NCI-H510A (cell line): ENCODE measurements at places on chromosomes 2 and 18.

DNA sequence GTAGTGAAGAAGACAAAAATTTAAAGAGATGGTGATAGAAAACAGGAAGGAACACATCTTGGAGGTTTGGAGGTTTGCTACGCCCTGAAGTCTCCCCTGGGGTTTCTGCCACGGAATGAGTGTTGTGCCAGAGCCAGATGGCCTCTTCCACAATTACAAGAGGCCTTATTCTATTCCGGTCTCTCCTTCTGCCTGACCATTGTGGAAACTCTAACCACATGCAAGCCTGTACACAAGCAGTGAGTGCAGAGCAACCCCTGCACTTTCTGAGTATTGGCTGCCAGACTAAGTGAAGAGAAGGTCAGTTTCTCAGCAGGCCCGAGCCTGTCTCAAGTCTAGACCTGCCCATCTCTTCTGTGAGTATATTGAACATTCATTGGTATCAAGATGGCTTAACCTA is 22.7 kb upstream of the MYO1B start:
- no peak for DNase-seq

DNA sequence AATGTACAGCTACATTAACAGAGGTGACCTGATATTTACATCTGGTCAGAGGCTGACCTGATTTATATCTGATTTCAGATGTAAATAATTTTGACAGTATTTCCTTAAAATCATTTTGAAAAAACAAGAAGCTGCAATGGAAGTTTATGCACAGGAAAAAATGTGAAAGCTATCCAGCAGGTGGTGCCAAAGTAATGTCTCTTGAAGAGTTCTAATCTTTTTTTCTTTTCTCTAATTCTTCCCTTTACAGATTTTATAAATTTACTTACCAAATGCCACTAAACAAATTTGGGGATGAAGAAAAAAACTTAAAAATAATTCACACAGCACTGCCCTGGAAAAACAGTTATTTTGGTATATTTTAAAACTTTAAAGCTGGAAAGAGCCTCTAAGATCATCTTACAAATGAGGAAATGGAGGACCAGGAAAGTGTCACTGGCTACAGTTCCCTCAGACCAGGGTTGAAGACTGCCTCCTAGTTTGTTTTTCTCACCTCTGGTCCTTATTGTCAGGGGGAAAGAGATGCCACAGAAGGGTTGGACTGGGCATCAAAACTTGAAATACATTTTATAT is 16.4 kb upstream of the FBLN7 start:
- peak; percentile 8 for DNase-seq

- DNase-seq, result no peak
Observed at GRCh38 chr18:76322686-76323085, 172.4 kb downstream of the ZNF516 start.

- DNase-seq, result no peak
Observed at GRCh38 chr2:121110924-121111323, 174.1 kb downstream of the TFCP2L1 start.

- no peak for DNase-seq
Observed at GRCh38 chr2:62309465-62310091, 113.7 kb downstream of the B3GNT2 start.

- DNase-seq, result no peak
Observed at GRCh38 chr2:219727771-219728429, 100.5 kb downstream of the SLC4A3 start.

DNA sequence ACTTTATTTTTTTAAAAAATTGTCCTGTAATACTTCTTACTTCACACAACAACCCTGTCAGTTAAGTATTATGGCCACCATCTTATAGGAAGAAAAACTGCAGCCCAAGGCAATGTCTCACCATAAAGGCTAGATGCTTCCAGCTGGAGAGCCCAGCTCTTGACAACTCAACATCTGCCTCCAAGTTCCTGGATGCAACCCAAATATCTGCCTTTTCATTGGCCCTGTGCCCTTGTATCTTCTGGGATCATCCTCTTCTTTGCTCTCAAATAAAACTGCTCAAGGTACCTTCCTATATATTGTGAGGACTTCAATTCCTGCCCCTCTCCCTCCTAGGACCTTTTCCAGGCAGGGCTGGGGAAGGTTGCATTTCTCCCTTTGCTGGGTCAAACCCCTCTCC is 69.5 kb downstream of the BIN1 start:
- DNase-seq, result no peak

- no peak for DNase-seq
Observed at GRCh38 chr2:196248467-196249094, 77.2 kb upstream of the STK17B start.

GRCh38 chr2:134865067-134865787 is 26.8 kb downstream of the ACMSD start:
- no peak for DNase-seq

DNA sequence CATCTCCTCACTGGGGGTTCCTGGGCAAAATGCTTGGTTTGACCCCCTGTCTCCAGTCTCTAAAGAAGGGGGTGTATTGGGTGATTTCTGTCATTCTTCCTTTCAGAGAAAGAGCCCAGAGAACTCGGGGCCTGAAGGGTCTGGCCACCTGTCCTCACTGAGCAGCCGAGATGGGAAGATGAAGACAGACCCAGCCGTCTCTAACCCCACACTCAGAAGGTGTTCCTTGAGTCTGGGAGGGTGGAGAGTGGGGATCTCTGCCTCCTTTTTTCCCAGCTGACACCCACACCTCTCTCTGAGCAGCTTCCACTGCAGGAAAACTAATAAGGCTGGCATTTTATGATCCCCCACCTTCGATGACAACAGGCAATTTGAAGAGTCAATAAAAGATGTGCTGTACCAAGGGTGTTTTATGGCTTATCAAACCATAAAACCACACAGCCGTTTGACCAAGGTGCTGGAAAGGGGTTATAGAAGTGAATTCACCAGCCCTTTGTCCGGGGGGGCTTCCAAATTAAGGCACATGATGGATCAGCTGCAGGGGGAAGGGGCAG is 213.8 kb downstream of the SMAD2 start:
- DNase-seq, result no peak

- no peak for DNase-seq
Observed at GRCh38 chr2:40485318-40485717, 33.4 kb upstream of the SLC8A1 start.

DNA sequence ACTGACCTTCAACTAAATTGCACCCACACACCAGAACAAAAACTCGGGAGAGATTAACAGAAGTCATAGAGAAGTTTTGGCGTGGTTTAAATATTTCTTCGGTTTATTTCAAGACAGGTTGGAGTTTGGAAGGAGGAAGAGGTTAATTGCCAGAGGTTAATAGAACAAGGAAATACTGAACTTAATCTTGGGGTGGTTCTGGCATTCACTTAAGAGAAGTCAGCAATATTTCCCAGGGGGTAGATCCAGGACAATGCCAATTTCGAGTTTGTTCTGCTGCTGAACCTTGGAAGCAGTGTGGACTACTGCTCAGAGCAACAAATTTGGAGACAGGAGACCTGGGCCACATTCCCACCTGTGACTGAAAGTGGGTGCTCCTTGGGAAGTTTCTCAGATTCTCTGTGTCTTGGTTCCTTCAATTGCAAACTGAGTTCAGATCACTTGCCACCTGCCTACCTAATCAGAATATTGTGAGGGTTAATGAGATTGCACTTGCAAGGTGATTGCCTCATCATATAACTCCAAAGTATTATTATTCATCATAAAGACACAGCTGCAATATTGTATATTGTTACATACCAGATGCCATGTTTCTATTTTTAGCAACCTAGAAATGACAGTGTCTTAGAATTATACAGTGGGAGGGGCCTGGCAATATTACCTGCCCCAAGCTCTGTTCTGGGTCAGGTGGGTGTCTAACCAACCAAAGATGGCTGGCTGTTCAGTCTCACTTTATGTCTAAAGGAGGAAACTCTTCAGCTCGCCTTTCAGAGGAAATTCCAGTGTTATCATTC is 217.4 kb downstream of the CDCA7 start:
- DNase-seq, result peak; percentile 35

DNA sequence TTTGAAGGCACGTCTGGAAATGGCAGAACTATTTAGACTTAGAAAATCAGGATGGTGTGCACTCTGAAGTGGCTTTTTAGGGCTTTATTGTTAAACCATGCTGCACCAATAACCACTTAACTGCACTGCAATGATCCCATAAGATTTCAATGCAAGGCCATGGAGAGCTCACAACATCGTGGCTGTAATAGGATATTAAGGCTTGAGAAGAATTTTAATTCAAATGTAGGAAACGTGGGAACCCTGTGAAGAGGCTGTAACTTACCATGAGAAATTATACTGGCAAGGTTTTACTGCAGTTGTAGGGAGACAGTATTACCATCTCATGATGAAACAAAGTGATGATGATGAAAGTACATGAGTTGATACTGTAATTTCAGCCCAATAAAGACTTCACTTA is 242.5 kb downstream of the AFF3 start:
- no peak for DNase-seq

DNA sequence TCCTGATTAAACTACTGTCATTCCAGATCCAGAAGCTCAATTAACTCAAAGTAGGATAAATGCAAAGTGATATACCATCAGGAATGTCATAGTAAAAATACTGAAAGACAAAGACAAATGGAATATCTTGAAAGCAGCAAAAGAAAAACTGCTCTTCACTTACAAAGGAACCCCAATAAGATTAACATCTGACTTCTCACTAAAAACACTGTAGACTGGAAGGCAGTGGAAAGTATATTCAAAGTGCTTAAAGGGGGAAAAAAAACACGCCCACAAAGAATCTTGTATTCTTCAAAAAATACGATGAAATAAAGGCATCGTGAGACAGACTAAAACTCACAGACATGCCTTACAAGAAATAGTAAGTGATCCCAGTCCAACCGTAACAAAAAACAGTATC is 195.7 kb downstream of the DOK6 start:
- no peak for DNase-seq

- no peak for DNase-seq
Observed at GRCh38 chr2:217444509-217444908, 558.3 kb downstream of the TNS1 start.

- no peak for DNase-seq
Observed at GRCh38 chr2:218645126-218645525, 14.3 kb downstream of the ZNF142 start.

GRCh38 chr2:189248141-189248540 is 68.6 kb upstream of the COL5A2 start:
- DNase-seq, result no peak

- DNase-seq, result no peak
Observed at GRCh38 chr18:8610459-8610851, 1.2 kb downstream of the RAB12 start.

DNA sequence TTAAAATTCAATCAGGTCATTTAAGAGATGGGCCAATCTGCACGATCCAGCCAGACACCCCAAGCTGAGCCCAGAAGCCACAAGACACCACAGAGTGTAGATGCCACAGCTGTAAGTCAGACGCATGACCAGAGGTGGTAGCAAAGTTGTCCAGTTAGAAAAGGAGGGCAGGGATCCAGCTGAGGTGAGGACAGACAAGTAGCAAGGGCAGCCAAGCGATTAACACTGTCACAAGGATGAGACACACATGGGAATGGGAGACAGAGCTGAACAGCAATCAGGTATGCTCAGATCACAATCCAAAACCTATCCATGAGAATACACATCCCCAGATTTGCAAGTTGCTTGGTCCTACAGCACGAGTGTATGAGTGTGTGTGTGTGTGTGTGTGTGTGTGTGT is 143.4 kb upstream of the STK17B start:
- DNase-seq, result no peak

- DNase-seq, result no peak
Observed at GRCh38 chr2:148554459-148555247, 89.9 kb upstream of the EPC2 start.

DNA sequence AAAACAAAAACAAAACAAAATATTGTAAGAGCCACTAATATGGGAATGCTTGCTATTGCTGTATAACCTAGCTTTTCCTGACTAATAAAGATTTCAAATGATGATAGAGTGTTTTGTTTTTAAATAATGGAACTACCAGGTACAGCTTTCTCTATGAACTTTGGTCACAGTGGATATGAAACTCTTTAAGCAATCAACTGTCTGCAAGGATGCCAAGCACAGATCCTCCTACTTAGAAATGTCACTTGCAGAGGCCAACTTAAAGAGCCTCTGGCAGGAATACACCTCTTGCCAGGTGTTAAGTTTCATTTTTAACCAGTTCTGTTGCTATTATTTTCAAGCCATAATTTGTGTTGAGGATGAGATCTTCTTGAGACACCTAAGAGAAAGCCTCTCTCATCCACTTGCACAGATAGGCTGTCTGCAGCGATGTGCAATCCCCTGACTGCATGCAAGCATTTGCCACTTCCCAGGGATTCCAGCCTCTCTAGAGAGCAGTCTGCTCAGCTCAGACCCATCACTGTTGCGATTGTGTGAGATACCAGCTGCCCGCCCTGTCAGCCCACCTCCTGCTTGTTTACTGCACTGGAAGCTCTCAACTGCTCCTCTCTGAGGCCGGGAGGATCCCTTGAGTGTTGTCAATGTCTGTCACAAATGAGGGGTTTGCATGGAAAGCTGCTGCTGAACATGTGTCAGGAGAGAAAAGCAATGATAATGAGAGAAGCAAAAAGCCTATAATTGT is 86.1 kb upstream of the SCG2 start:
- peak; percentile 29 for DNase-seq
